Fibroblast of skin of right biceps (primary cell): ENCODE measurements at places on chromosomes 5 and 9.
A peak's percentile ranks its signal among the peaks of the same experiment; 100 is the strongest.

GRCh38 chr5:146507428-146507827 lies 8.6 kb downstream of the GPR151 start:
- no peak for DNase-seq

DNA sequence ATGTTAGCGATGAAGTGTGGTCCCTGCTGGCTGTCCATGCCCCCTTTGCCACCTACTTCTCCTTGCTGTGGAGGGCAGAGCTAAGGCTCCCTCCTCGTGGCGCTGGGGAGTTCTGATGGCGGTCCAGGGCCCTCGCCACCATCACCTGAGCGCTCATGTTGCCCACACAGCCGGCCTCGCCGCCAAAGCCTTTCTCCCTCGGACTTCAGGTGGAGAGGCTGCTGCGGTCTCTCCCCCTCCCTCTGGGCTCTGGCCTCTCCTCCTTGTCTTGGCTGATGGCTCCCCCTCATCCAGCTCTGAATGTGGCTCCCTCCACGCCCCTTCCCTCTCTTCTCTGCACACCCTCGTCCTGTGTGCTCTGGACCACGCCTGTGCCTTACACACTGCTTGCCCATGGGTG lies 14.5 kb upstream of the LPCAT1 start:
- DNase-seq: no peak

DNA sequence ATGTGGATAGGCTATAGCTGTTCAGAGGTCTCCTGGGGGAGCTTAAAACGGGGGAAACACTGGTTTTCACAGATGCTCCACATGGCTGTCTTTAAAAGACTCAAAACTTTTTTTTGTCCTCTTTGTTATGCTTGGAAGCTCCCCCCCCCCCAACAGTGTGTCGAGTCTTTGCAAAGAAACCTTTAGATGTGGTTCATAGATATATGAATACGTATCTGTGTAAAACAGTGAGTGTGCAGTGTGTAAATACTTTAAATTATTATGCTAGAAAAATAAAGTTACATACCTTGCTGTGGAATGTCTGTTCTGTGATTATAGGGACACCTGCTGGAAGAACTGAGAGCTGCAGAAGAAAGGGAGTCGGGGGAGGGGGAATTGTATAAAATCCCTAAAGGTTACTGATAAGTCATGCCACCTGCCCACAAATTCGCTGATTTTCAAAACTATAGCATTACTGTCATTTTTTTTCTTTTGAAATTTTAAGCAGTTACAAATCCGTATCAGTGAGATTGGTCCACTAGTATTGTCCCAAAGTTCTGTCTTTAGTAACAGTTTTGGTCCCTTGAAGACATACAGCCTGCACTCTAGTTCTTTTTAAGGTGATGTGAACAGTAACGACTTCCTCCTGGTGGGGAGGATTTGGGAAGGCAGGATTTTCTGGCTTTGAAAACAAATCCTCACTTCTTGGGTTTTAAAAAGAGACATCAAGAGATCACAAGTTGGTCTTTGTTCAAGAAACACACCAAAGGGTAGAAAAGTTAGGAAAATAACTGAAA lies 22.9 kb downstream of the RGMB start:
- DNase-seq: peak; percentile 81

GRCh38 chr9:19989213-19989612 lies 200.4 kb upstream of the SLC24A2 start:
- no peak for DNase-seq

- DNase-seq: no peak
Measured at GRCh38 chr9:36964791-36965190, 69.3 kb downstream of the PAX5 start.
